ENCODE measurements at places on chromosomes 13 and 19.

- DNase-seq = no peak
These were observed 8.3 kb upstream of the METTL21C start for GRCh38 chr13:102702965-102703725.

DNA sequence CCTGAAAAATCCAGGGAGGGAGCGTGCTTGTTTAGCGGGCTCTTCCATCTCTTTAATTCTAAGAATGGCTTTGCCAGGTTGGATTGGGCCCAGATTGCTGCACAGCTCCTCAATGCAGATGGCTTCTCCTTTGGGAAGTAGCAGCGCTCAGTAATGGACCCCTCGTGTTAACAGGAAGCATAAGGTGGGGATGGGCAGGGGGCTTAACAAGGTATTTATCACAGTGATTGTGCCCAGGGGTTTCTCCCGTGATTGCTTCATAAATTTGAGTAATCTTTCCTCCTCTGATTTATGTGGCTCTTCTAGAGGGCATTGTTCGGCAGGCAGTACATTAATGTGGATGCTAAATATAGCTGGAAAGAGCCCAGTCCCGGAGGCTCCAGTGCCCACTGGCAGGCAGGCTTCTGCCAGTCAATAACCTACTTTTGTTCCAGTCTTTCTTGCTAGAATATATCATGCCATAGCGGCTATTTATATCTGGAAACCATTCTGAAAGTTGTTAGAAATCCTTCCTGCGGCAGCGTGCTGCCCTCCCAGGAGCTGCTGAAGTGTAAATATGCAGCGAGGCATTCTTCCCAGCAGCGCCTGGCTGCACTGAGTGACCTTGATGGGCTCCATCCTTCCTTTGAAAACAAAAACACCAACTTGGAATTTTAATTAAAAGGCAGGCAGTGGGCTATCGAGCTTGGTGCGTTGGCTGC, 65.0 kb downstream of the FGF9 start:
- DNase-seq = no peak

DNA sequence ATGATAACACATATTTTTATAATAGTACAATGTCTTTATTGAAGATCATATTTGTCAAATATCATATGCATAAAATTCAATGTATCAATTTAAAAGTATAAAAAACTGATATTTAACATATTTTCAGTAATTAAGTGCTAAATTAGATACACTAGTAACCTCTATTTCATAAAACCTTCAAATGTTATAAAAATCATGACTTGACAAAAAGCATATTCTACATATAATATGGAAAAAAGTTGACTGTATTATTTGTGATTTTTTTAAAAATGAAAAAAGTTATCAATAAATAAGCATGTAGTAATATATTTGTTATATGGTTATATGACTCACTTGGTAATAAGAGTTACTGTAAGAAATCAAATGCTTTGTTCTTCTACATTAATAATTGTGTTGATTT, 356.9 kb downstream of the DIAPH3 start:
- DNase-seq = no peak

GRCh38 chr19:42528354-42529247, at the start of gene CEACAM1:
Gene CEACAM1 (minus strand): TSS chr19:42528481. CDS start chr19:42528374, 107 bp downstream.
- no peak for DNase-seq

GRCh38 chr19:10339380-10339960, at the start of gene ICAM3:
Gene ICAM3 (minus strand): TSS chr19:10339624. CDS start chr19:10339614, 10 bp downstream.
- DNase-seq = no peak

- DNase-seq = no peak
These were observed 120.1 kb downstream of the PAN3 start for GRCh38 chr13:28258417-28258816.

DNA sequence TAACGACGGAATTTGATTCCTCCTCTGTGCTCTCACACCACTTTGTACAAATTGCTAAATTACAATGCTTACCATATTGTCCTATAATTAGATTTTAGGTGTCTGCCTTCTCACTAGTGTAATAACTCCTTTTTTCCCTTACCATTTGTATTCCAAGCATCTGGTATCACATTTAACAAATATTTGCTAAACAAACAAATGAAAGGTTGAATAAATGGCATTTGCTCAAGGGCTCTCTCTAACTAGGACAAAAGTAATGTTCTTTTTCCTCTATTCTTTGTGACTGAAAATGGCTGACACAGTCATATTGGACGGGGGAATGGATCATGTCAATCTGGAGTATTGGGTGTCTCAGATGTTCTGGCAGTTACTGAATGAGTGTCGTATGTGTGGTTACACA, 99.7 kb downstream of the ENOX1 start:
- DNase-seq = no peak

- DNase-seq = no peak
These were observed 65.2 kb upstream of the TNFRSF19 start for GRCh38 chr13:23505007-23505406.

GRCh38 chr13:26476111-26476781, 81.2 kb upstream of the WASF3 start:
- no peak for DNase-seq

Measured in mesenteric fat pad (tissue), 1 donor.